ENCODE measurements at places on chromosomes 12 and 14.

DNA sequence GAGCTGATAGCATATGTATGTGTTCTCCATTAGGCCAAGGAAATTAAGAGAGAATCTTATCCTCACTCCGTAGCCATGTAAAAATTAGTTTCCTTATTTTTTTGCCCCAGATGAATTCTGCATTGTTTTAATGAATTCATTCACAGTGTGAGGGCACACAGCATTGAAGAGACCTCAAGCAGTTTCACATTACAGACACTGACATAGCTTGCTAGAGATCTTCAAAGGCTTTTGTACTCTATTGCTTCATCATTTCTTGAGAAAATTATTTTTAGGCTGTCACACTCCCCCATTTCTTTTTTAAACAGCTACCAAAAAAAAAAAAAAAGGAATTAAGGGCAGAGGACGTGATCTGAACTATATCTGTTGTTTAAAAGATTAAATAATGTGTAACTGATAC lies 251.1 kb downstream of the BCAT1 start:
- DNase-seq: no peak

GRCh38 chr14:51895375-51895774 lies 35.0 kb downstream of the GNG2 start:
- no peak for DNase-seq

DNA sequence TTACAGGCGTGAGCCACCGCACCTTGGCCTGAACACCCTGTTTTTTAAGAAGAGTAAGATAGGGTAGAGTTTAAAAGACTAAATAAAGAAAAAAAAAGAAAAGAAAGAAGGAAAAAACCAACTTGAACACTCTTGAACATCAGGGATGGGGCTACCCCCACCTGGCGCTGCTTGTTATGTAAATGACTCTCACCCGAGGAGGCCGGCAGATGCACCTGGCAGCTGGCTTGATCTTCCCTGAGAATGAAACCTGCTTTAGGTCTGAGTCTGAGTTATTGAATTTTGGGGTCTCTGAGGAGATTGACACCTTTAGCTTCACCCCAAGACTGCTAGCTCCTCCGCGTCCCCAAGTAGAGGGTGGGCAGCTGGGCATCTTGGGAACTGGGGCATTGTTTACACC lies 15.5 kb upstream of the MEG3 start:
- DNase-seq: no peak

GRCh38 chr14:93714605-93715004 lies 73.7 kb downstream of the PRIMA1 start:
- no peak for DNase-seq

- no peak for DNase-seq
Measured at GRCh38 chr14:52852810-52853521, 61.6 kb upstream of the GNPNAT1 start.

- no peak for DNase-seq
Measured at GRCh38 chr14:42130815-42131214, 524.1 kb downstream of the LRFN5 start.

DNA sequence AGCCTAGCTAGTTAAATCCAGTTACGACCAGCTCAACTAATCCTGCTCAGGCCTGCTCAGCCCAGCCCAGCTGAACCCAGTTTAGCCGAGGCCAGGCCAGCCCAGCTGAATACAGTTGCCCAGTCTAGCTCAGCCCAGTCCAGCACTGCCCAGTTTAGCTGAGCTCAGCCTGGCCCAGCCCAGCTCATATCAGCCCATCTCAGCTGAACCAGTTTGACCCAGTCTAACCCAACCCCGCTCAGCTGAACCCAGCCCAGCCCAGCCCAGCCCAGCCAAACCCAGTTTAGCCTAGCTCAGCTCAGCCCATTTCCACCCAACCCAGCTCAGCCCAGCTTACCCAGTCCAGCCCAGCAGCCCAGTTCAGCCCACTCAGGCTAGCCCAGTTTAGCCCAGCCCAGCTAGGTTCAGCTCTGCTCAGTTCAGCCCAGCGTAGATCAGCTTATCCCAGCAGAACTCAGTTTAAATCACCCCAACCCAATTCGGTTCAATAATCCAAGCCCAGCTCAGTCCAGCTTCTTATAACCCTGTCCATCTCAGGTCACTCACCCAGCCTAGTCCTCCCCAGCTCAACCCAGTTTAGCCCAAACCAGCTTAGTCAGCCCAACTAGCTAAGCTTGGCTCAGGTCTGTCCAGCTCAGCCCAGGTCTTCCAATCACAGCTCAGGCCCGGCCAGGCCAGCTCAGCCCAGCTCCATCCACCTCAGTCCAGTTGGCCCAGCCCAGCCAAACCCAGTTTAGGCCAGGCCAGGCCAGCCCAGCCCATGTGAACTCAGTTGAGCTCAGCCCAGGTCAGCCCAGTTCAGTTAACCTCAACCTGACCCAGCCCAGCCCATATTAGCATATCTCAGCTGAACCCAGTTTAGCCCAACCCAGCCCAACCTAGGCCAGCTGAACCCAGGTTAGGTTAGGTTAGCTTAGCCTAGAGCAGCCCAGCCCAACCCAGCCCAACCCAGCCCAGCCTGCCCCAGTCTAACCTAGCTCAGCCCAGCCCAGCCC lies 76.7 kb downstream of the TMEM121 start:
- DNase-seq: no peak

DNA sequence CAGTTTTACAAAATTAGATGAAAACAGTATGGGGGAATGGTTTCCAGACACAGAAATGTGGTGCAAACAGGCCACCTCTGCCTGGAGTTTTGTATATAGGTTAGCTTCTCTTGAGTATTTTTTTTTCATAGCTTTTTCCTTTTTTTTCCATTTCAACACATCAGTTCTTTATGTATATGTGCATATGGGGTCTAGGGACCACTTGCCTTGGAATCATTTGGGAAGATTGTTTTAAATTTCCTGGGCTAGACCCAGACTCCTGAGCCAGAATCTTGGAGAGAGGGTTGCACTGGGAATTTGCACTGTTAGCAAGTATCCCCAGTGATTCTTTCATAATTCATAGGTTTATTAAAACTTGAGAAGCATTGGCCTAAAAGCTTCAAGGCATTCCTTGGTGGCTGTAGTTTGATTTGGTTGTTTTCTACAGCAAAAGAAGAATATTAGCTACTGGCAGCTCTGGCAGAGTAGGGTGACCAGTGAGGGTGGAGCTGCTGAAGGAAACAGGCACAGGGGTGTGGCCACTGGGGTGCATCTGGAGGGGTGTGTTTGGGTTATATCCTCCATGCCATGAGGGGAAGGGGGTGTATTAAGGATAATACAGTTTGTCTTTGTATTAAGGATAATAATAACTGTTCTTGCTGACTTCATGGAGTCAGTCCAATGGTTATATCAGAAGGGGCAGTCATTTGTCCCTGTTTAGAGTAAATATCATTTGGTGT lies 22.8 kb downstream of the PPP1R36 start:
- no peak for DNase-seq
